Epithelial cell of esophagus (primary cell): ENCODE measurements at places on chromosomes 1 and 21.
A peak's percentile ranks its signal among the peaks of the same experiment; 100 is the strongest.

GRCh38 chr1:186146974-186147373, 228.1 kb downstream of the TPR start:
- no peak for DNase-seq

DNA sequence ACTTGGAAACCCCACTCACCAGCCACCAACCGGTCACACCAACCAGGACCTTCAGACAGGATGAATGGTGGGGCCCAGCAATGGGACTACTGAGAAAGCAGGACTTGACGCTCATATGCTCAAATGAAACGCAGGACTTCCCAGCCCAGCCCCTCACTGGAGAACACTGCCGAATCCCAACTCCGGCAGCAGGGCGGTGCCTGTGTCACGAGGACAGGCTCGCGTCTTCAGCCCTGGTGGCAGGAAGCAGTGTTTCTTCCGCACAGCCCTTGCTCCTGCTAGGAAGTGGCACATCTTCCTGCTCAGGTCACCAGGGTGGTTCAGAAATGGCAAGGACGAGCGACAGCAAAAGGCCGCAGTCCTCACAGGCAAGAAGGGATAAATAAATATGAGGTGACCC, 38.9 kb downstream of the CD58 start:
- no peak for DNase-seq

- DNase-seq, result peak; percentile 52
Measured at GRCh38 chr1:109959974-109960744, 24.4 kb upstream of the AHCYL1 start.

GRCh38 chr1:85315789-85316188, 39.4 kb upstream of the BCL10 start:
- DNase-seq, result no peak

DNA sequence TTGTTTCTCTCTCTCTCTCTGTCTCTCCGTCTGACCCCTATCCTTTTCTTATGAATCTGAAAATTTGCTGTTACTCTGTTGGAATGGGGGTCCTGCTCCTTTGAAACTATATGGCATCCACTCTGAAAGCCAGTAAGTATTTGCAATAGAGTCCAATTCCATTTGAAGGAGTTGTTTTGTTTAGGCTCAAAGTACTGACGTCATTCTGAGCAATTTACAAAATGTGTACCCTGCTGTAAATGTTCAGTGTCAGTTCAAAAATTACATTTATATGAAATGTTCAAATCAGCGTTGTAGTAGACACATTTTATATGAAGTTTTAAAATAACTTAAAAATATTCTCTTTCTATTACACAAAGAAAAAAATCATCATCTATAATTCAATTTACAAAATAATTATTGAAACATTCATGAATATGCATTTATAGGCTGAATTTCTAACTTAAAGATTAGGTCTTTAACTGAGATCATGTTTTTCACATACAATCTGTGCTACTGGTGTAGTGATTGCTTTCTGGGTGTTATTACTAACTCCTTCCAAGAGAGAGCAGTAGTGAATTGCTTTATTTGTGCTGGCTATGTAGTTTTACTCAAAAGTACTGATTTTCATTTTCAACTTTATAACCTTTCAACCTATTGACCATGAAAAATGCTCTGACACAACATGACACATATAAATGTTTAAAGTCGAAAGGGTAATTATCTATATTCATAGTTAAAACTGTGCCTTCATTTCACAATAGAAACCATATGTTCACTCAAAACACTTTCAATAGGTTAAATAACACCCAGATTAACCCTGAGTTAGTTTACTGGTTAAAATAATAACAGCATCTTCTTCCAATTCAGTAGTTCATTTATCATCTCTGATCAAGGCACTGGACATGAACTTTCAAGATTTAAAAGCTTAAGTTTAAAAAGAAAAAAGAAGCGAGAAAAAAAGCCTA, 253.1 kb upstream of the ADGRL4 start:
- DNase-seq, result peak; percentile 45

GRCh38 chr1:111183308-111184069, 17.0 kb downstream of the DENND2D start:
- peak; percentile 27 for DNase-seq

DNA sequence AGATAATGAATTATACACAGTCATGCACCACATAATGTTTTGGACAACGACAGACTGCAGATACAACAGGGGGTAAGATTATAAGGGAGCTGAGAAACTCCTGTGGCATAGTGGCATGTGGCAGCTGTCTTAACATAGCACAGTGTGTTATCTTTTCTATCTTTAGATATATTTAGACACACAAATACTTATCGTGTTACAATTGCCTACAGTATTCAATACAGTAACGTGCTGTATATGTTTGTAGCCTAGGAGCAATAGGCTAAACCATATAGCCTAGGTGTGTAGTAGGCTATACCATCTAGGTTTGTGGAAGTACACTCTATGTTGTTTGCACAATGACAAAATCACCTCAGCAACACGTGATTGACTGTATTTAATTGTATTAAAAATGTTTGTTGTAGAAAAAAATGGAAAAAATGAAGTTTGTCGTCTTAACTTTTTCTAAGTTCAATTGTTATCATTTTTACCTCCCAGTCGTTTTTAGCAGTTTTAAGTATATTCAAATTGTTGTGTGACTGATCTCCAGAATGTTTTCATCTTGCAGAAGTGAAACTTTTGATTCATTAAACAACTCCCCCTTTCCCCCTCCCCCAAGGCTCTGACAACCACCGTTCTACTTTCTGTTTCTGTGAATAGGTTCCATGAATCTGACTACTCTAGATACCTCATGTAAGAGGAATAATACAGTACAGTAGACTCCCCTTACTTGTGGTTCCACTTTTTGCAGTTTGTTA, 351.0 kb upstream of the B3GALT2 start:
- peak; percentile 4 for DNase-seq

DNA sequence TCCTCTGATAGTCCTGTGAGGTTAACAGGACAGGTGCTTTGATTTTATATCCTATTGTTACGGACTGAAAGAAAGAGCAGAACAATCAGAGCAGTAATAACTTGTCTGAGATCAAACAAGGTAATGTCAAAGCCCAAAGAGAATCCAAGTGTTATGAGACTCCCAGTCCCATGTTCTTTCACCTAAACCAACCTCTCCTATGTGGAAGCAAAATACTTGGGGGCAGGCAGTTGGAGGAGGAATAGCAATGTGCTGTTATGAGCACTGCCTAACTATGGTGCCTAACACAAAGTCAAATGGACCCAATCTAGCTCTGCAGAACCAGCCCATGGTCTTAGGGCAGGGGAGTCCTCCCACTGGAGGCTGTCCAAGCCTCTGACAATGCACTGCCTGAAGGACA, 28.1 kb downstream of the ACBD3 start:
- DNase-seq, result no peak

DNA sequence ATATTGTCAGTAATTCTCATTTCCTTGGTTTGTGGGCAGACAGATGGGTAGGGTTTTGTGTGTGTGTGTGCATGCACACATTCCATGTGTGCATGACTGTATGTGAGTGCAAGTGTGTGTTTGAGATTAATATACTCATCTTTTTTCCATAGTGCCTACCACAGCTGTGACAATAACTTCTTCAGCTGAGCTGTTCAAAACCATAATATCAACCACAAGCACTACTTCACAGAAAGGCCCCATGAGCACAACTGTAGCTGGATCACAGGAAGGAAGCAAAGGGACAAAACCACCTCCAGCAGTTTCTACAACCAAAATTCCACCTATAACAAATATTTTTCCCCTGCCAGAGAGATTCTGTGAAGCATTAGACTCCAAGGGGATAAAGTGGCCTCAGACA, 149.3 kb downstream of the ADGRL2 start:
- no peak for DNase-seq

DNA sequence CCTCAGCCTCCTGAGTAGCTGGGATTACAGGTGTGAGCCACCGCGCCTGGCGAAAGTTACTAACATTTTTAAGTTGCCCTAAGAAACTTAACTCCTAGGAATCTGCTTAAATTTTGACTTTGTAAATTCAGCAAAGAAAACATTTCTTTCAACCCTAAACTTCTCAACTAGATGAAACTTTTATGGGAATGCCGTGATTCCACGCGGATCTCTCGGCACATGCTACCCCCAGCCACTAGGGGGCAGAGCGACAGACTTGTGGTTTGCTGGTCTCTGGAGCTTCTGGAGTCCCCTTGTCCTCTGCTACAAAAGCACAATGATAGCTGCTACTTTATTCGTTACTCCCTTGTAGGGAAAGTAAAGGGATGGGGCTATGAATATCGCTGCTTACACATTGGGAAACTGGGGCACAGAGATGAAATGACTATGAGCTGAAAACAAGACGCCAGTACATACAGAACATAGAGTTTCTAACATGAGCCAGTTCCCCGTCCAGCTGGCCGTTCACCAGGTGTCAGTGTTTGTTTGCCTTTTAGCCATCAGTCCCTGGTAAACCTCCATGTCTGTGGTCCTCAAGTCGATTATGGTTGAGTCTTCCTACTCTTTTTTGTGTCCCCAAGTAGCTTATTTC, 114.7 kb downstream of the PBX1 start:
- DNase-seq, result no peak

- no peak for DNase-seq
Measured at GRCh38 chr1:50724626-50725286, 235.3 kb downstream of the FAF1 start.
